ENCODE measurements at places on chromosomes 2 and 18.
A peak's percentile ranks its signal among the peaks of the same experiment; 100 is the strongest.

DNA sequence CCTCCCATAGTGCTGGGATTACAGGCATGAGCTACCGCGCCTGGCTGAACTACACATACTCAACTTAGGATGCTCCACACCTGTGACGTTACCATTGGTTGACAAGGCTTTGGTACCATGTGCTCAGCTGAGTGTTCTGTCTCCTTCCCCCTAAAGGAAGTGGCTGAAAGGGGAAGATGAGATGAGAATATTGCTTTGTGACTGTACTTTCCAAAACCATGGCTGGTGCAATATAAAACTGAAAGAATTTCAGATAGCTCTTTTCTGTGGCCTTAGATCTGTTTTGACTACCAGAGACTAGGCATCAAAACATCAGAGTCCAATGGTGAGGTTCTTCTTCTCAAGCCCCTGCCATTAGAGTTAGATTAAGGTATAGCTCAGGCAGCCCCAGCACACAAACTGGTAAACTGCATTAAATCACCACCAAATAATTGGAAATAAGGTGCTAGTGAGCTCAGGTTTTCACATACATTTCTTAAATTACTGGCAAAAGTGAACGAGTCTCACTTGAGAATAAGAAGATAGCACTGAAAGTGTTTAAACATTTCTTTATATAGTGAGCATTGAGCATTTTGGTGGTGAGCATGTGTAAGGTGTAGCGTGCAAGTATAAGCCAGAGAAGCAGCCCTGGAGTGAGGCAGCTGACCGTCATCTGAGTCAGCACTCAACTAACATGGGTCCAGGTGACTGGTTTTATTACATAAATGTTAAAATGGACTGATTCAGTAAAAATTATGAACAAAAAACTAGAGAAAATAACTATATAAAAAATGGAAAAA lies 113.5 kb upstream of the FZD5 start:
- no peak for DNase-seq

- DNase-seq = peak; percentile 95
These were observed 100.2 kb downstream of the TNS1 start for GRCh38 chr2:217902379-217903141.

DNA sequence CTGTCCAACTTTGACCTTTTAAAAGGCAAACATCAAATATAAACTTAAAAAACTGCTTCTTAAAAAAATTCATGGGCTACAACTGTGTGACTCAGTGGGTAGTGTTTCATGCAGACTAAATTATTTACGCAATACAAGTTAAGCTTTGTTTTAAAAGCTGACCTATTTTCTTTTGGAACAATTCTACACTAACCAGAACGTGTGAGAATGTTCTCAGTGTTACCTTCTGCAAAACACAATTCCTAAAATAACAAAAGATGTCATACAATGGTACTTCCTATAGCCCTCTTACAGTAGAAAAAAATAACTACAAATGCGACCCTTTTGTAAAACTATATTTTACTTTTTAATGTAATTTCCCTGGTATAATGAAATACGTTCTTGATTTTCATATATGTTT lies 793.8 kb upstream of the FSHR start:
- DNase-seq = no peak

DNA sequence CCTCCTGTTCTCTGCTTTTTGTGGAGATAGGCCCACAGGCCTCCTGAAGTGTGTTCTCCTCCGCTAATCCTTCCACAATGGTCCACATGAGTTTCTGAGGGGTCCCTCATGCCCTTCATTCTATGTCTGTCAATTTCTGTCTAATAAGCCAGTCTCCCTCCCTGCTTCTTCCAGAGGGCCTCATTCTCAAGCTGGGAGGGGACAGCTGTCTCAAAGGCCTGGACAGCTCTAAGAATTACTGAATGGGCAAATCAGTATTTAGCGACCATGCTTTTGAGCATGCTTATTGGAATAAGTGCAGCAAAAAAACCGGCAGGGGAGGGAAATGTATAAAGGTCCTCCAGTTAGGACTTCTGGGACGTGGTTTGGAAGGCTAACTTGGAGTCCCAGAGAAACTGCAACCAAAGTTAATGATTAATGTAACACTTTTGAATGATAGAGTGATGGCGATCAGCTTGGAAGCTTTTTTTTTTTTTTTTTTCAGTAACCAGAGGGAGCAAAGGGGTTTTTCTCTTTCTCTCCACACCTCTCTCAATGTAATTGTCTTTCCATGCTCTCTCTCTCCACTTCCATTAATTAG lies 890.7 kb upstream of the POU3F3 start:
- no peak for DNase-seq

- no peak for DNase-seq
These were observed 421.0 kb downstream of the ZNF521 start for GRCh38 chr18:24930971-24931370.

Measured in coronary artery (tissue), 2 donors.